Daoy (cell line): ENCODE measurements at places on chromosomes 5 and 9. TPM values are rescaled to one million over a fixed set of nuclear protein-coding genes. Genes with fewer than 3 reads are reported as not detected.

DNA sequence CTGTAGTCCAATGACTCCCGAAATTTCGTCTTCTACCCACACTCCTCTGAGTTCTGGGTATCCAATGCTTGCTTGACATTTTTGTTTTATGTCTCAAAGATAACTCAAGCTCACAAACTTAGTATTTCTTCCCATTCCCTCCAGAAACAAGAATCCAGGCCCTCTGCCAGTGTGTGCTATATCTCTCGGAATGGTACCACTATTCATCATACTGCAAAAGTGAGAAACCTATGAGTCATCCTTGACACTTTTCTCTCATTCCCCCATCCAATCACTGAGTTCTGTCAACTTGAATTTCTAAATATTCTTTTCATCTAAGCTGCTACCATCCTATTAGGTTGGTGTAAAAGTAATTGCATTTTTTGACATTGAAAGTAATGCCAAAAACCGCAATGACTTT, 9.8 kb downstream of the SLC12A2 start:
- DNase-seq = no peak

Gene IFNK
- total RNA-seq = not detected in 2 replicates

DNA sequence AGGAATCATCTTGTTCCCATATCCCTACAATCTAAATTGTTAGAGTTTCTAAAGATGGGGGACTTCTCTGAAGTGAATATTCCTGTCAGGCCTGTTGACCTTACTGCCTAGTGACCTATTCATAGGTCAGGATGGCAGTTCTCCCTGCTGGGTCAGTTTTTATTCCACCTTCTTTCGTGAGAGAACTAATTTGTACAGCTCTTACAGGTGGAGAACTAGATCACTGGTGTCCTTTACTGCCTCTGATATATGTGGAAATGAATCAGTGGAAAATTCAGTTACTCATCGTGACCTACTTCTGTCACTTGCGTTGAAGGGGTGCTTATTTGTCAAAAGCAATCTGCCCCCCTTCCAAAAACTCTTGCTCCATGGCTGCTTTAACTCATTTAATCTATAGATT, 164.9 kb downstream of the CD180 start:
- DNase-seq = no peak

DNA sequence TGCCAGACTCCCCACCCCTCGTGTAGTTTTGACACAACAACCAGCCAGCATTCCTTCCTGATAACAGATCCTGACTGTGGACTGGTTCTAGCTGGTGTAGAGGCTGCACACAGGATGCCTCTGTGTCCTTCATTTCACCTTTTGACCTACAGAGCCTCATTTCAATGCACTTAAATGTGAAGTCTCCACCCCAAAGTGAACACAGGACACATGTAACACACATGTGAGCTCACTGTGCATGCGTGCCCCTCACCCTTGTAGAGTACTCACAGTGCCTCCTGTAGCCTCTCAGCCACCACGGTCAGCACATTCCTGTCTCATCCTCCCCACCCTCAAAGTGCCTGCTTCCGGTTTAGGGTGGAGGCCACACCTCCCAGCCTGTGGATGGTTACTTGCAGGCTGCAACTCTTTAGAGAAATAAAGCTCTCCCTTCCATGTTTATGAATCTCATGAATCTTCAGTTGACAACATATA, 11.6 kb upstream of the NKD2 start:
- peak; percentile 39 for DNase-seq

DNA sequence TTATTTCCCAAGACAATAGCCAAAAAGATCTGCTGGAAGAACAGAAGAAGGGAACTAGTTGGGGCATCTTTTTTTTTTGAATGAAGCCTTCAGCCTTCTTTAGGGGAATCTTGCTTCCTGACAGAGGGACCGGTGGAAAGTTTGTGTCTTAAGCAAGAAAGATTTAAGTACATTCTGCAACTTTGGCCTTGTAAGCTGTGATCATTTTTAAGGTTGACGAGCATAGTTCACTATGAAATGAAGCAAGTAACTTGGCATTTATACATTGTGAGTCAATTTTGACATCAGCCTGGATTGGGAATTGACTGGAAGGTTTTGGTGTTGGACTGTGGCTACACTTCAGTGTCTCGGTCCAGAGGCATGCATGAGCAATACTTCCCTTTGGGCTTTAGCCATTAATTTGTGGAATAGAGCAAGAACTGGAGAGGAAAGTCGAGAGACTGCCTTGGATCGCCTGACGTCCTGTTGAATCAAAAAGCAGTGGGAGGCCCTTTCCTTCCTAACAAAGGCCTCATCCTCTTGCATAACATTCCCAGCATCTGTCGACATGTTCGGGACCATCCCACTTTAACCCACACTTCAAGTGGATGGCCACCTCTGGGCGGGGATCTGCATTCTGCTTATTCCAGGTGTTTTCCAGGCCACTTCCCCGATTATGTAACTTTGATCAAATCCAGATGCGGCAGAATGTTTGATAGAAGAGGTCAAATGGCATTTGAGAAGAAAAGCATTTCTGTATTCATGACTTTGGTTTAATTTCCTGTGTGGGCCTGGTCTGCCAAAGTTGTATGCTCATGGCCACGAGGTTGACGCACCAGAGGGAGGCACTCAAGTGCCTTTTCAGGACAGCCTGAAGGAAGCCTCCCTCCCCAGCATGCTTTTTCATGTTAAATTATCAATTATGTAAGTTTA, 12.5 kb downstream of the ABL1 start:
- peak; percentile 97 for DNase-seq

Gene GRXCR2
- not detected in 2 replicates for total RNA-seq

Gene SV2C
- 0.03 and 0.11 TPM in 2 replicates for total RNA-seq

- DNase-seq = peak; percentile 51
These were observed 1.7 kb upstream of the AIF1L start for GRCh38 chr9:131094622-131095021.

DNA sequence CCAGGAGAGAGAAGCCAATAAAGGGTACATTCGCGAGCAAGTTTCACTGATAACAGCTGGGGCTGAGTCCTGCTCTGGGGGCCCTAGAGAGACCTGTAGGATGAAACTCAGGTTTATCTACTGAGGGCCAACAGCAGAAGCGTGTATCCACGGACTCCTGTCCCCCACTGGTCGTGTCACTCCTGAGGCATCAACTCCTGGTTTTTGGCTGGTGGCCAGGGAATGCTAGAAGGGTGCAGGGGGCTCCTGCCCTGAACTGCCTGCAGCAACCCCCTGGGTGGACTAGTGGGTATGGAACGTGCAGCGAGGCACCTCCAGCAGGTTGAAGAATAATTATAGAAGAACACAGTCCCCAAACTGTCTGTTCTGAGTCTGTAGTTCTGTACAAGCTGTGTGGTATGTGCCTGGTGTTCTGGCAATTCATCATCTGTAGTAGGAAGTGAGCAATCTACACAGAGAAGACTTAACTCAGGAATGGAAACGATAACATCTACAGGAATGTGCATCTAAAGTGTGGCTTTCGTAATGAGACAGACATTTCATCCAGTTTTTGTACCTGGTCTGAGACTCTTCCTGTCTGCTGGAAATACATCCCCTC, 64.5 kb upstream of the GNA14 start:
- DNase-seq = peak; percentile 66

DNA sequence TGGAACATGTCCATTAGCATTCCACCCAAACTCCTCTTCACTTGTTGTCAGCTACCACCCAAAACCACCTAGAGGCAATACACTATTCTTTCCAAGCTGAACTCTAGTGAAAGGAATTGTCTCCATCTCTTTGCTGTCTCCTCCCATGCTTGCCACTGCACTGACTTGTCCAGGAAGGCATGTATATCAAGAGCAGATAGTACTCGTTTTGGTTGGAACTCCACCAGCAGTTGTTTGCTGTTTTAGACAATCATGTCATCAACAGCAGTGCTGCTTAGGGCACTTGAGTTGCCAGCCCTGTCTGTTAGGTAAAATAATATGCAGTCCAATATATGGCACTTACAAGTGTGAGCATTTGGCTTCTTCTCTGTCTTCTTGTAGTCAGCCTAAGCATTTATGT, 80.0 kb upstream of the SAP30L start:
- DNase-seq = peak; percentile 80

Gene CCDC69
- 0.60 and 0.74 TPM in 2 replicates for total RNA-seq

- no peak for DNase-seq
These were observed 13.5 kb upstream of the MARCHF6 start for GRCh38 chr5:10339958-10340357.

DNA sequence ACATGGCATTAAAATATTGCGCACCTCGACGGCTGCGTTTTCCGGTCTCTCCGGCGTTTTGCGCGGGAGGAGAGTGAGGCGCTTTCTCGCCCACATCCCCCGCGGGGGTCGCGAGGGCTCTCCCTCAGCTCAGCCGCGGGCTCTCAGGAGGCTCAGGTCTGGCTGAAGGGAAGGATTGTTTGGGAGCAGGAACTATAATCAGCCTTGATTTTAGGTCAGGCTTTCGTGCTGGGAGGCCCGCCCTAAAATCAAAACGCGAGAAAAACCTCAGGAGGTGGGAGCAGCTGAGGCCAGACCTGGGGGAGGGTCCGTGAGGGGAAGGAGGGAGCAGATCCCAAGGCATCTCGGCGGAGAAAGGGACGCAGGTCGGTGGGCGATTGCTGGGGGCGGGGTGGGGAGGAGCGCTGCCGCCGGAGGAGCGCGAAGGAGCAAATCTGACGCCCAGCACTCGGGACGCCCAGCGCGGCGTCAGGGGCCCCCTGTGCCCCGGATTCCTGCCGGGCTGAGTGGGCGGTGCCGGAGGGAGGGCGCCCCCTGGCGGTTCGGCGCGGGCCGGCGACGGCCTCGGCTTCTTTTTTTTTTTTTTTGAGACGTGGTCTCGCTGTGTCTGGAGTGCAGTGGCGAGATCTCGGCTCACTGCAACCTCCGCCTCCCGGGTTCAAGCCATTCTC, 18.7 kb upstream of the RNF130 start:
- DNase-seq = peak; percentile 88

DNA sequence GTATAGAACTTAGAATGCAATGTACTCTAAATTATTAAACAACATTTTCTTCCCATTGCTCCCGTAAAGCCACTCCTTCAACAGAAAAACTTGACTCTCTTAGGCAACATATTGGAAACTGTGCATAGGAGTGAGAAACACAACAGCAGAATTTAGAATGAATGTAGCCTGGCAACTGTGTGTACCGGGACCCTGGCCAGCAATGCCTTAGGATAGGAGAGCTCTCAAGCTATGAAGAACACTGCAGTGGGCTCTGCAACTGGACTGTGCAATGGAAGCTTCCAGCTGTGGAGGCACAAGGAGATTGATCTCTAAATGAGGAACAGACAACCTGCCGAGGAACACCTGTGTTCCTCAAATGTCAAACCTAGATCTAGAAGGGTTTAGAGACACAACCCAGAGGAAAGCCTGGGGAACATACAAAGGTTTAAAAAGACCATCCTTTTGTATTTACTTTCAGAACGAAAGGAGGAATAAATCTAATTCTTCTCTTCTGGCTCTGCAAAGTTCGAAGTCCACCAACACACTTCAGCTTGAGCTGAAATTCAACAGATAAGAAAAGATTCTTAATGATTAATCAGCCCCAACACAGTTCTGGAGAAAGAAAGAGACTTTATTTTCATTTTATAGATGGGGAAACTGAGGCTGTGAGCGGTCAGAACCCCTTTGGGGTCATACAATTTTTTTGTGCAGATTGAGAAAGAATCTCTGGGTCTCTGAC, 51.5 kb upstream of the ARL15 start:
- DNase-seq = no peak

GRCh38 chr5:68048516-68048915, 167.0 kb upstream of the PIK3R1 start:
- DNase-seq = no peak

Gene QRFP
- total RNA-seq = not detected in 2 replicates

Gene SH3TC2
- 0.30 and 0.91 TPM in 2 replicates for total RNA-seq

DNA sequence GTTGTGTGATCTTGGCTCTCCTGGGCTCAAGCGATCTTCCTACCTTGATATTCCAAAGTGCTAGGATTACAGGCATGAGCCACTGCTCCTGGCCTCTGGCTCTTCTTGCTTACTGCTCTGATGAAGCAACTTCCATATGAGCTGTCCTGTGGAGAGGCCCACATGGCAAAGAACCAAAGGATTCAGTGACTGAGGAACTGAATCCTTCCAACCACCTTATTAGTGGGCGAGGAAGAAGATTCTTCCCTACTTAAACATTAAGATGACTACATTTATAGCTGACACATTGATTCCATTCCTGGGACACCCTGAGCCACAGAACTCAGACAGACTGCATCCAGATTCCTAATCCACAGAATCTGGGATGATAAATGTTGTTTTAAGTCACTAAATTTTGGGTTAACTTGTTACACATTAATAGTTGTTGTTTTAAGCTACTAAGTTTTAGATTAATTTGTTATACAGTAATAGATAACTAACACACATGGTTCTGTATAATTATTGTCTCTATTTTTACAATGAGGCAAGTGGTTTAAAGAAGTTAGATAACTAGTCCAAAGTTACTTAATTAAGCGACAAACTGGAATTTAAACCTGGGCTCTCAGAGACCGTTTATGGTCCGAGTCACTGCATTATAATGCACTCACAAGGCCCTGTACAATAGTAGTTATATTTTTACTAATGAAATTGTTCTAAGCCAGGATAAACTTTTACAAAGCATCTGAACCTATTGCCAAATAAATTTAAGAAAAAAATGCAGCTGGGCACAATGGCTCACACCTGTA, 16.7 kb upstream of the SLCO4C1 start:
- DNase-seq = no peak

DNA sequence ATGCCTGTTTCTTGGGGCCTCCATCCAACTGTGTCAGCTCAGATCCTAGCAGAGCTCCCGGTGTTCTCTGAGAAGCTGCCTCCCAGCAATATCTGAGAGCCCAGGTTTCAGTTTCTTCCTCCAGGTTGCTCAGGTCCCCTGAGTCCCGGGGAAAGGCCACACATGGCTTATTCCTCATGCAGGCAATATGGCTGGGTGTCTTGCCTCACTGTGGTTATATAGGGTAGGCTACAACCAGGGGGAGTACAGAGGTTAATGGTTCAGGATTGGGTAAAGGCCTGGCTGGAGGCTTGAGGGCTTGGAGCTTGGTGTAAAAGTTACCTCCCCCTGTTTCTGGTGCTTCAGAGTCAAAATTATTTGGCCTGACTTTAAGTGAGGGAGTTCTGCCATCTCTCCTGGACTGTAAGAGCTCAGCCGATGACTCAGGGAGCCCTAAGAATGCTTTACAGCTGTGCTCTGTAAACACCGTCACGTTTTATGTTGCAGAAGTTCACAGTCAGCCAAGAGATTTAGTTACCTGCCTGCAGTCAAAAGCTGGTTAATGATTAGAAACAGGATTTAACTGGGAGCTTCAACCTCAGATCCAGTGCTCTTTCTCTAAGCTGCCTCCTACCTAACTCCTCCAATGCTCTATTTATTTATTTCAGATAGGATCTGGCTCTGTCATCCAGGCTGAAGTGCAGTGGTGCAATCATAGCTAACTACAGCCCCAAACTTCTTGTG, 24.3 kb upstream of the UBAP2 start:
- peak; percentile 66 for DNase-seq

Gene FOXD4L6
- total RNA-seq = not detected in 2 replicates

GRCh38 chr5:40490464-40491111, 189.1 kb upstream of the PTGER4 start:
- DNase-seq = no peak
